BE2C (cell line): ENCODE measurements at places on chromosomes 11 and 22.

DNA sequence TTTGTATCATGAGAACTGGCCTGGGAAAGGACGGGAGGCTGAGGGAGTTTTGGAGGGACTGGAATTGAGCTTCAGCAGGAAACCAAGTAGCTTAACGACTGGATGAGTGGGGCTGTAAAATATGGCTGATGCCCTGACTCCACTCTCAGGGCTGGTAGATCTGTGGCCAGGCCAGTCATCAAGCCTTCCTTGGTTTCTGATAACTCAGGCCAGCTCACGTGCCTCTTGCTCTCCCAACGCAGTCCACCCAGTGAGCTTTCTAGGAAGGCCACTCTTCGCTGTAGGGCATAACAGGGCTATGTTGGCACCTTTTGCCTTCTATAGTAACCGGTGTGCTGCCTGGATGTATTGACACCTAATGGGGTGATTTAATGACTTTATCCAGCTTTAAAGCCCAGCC lies 5.8 kb upstream of the MADD start:
- no peak for DNase-seq

DNA sequence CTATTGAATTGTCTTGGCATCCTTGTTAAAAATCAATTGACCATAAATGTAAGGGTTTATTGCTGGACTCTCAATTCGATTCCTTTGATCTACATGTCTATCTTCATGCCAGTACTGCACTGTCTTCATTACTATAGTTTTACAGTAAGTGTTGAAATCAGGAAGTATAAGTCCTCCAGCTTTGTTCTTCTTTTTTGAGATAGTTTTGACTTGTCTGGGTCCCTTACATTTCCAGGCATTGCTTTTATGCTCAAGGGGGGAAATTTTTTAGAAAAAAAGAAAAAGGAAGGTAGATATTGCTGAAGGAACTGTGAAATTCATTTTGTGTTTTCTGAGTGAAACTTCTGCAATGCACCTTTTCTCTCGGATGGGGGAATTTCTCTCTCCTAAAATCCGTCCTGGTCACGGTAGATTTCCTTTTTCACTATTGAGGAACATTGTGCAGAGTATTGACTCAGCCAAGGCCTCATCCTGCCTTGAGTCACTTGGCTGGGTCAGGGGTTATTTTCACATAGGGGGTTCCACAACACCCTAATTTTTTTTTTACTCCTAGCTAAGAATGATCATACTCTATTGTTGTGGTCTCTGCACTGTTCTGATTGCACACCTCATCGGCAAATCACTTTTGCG lies 2.8 kb upstream of the ACER3 start:
- no peak for DNase-seq

DNA sequence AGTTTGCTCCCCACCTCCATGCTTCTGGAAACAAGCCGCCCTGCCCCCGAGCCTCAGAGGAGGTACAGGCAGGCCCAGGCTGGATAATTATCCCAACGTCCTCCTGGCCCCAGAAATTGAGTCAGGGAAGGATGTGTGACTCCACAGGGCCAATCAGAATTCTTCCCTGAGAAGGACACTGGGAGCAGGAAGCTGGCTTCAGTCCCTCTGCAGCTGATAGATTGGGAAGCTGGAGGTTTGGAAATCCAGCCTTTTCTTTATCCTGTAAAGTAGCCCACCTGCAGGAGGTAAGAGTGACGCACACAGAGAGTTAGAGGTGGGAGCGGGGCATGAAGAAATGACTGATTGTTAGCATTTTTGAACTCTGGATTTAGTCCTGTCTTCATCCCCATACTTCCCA lies 97.5 kb upstream of the CD82 start:
- no peak for DNase-seq

- no peak for DNase-seq
Observed at GRCh38 chr11:126140201-126140925, 71.1 kb downstream of the RPUSD4 start.

DNA sequence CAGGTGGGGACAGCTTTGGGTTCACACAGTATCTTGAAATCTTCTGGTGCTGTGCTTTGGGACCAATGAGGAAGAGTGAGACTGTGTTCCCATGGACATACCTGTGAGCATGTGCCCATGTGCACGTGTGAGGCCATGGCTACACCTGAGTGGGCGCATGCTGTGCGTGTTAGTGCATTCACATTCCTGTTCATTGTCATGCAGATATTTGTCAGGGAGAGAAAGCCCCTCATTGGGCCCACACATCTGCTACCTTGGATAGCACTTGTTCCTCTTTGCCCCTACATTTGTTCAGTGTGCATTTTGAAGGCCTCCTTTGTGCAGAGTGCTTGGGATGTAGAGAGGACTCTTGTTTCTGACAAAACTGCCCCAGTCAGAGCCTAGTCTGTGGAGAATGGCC lies 154.3 kb upstream of the E2F8 start:
- no peak for DNase-seq
